ENCODE measurements at places on chromosomes 3 and 15.
A peak's percentile ranks its signal among the peaks of the same experiment; 100 is the strongest.

DNA sequence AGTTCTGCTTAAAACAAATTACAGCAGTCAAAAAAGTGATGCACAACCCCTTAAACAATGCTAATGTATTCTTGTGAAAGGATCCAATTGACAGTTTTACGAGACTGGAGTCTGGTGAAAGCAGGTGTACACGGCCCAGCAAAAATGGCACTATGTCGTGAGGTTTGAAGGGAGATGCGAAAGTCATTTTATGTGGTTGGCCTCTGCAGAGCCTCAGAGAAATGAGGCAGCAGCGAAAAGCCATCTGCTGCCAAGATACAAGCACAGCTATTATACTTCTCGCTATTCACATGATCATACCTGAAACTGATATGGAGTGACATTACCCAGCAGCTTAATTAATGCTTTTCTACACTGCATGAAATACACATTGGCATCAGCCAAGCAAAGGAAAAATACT is 36.4 kb downstream of the MECOM start:
- no peak for DNase-seq

DNA sequence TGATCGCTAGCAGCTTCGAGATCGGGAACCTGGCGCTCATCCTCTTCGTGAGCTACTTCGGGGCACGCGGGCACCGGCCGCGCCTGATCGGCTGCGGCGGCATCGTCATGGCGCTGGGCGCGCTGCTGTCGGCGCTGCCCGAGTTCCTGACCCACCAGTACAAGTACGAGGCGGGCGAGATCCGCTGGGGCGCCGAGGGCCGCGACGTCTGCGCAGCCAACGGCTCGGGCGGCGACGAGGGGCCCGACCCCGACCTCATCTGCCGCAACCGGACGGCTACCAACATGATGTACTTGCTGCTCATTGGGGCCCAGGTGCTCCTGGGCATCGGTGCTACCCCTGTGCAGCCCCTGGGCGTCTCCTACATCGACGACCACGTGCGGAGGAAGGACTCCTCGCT is 62.5 kb downstream of the SLCO3A1 start:
- DNase-seq = no peak

- DNase-seq = no peak
These were observed 325.3 kb upstream of the ADAMTS9 start for GRCh38 chr3:65013053-65013452.

DNA sequence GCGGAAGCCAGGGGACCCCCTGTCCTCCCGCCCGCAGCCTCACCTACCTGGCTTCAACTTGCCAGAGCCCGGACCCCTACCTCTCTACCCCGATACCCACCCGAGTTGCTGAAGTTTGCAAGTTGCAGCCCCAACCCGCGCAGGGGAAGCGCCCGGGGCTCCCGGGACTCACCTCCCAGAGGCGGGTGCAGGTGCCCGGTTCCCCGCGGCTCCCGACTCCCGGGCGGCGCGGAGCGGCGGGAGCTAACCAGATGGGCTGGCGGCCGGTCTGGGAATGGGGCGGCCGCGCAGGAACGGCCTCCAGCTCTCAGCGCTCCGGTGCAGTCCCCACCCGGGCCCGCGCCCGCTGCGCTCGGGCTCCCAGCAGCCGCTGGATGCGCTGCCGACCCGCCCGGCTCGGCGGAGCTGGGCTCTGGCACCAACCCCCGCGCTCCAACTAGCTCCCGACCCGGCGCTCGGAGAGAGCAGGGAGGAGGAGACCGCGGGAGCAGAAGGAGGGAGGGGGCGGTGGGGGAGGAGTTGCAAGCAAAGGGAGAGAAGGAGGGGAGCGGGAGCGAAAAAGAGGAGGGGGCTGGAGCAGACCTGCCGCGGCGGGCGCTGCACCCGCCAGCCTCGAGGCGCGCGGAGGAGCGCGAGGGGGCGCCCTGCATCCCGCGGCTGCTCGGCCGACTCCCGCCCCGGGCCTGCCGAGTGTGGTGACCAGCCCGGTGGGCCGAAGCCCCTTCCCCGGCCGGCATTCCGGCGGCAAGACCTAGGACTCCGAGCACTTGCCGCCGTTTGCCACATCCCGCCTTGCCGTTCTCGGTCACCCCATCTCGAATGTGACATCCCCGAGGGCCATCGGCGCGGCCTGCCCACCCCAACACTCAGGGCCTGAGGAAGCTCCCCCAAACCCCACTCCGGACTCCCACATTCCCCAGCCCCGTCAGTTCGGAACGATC is at the start of gene SEMA5B:
Gene SEMA5B (minus strand): TSS at position 472 of the 941 bp plus-strand sequence. CDS start 66,500 bp downstream, outside the sequence.
- DNase-seq = peak; percentile 44

- DNase-seq = peak; percentile 6
These were observed 4.4 kb downstream of the PAK6 start for GRCh38 chr15:40243126-40243810.

GRCh38 chr3:19931180-19931692 is 2.8 kb downstream of the EFHB start:
- DNase-seq = no peak

DNA sequence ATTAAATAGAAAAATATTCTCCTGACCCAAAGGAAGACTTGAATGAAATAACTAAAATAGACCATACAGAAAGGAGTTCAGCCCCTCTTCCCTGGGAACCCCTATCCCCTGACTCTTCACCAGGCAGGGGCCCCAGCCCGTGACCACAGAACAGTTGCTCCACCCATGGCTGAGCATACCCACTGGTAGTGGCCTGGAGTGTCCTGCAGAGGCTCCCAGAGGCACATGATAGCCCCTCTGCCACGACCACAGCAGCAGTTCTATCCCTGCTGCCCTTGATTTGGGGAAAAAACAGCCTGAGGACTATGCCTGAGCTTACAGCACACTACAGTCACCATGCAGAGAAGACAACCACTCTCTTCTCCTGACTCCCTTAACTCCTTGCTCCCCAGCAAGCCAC is 31.8 kb downstream of the TTC14 start:
- no peak for DNase-seq

- DNase-seq = no peak
These were observed 1.4 kb downstream of the CIB2 start for GRCh38 chr15:78129751-78130287.

GRCh38 chr3:73432023-73432705 is 192.6 kb downstream of the PDZRN3 start:
- DNase-seq = peak; percentile 59

- DNase-seq = peak; percentile 2
These were observed 36.2 kb downstream of the PPCDC start for GRCh38 chr15:75059607-75060006.

GRCh38 chr3:108046247-108046646 is 44.6 kb downstream of the CD47 start:
- no peak for DNase-seq

DNA sequence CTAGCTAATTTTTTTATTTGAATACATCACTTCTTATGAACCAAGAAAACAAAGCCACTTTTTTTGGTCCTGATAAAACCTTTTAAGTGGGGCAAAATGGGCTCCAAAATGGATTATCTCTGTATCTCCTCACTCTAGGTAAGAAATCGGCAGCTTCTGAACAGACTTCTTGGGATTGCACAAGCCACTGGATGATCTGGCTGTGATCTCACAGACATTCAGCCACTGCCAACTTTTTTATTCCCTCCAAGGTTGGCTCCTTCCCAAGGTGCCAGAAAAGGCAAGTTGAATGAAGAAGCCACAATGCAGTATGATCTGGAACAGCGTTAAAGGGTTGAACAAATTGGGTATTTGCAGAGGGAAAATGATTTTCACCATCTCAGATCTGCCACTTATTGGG is 73.2 kb downstream of the PRICKLE2 start:
- DNase-seq = no peak

DNA sequence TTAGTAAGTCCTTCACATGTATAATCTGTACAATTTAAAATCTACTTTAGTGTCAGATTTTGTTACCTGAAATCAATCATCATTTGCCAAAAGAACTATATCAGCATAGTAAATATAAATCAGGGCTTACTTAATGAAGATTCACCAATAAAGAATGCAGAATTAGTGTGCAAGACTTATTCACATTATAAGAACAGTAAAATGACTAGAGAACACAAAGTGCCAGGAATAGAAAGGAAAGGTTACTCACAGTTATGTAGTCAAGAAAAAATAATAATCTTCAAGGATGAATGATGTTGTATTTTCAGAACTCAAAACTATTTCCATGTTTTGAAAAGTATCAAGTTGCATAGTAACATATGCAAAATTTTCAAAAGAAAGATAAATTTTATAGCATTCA is 891.9 kb downstream of the ROBO1 start:
- DNase-seq = no peak

GRCh38 chr15:42392309-42393024 is 33.2 kb downstream of the CAPN3 start:
- DNase-seq = no peak

DNA sequence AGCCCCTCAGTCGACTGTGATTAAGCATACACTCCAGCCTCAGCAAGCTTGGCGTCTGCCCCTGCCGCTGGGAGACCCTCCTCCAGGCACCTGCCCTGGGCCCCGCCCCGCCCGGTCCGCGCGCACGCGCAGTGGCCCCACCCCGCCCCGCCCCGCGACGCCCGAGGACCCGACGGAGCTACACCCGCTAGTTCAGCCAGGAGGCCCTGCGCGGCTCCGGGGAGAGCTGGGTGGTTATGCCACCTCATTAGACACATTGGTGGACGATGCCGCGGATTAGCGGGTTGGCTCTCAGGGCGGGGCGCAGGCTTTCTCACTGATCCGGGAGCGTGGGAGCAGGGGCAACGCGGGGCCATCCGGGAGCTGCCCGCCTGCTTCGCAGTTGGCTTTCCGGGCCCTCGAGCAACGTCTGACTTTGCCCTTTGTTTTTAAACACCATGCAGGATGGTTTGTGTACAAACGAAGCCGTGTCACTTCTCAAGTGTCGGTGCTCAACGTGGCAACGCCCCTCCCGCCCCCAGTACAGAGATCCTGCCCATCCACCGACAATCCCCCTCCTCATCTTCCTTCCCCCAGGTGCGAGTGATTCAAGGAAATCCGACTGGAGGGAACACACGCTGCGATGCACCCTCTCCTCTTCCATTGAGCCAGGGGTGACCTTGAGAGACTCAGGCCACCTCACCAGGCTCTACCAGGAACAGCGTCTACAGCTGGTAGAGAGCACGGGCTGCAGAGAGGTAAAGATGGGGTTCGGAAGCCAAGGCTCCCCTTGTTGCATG is 109.3 kb downstream of the SHQ1 start:
- DNase-seq = peak; percentile 67

GRCh38 chr3:156688632-156689452 is 14.5 kb downstream of the TIPARP start:
- no peak for DNase-seq

DNA sequence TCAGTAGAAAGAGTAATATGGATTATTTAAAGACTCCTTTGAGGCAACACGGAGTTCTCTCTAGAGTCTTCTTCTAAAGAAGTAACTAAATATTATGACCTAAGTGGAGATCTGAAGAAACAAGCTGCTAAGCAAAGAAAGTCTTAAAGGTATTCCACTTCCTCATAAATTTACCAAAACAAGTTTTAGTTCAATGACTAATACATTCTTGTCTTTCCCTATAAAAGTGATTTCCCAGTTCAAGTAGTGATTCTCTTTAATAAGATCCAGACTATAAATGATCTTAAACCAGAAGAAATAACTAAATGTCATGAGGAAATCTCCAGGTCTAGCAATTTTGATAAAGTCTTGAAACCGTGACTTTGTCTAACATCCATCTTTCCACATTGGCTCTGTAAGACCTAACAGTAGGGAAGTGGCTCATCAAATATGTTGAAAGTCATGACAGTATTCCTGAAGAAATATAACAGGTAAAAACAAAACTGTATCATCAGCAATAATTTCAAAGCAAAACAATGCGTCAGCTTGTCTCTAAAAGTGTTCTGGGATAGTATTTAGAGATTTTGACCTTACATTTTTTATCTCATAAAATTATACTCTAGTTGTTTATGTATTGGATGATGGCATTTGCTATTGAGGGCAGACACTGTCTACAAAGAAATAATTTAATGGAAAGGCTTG is 51.8 kb upstream of the NEDD4 start:
- no peak for DNase-seq

DNA sequence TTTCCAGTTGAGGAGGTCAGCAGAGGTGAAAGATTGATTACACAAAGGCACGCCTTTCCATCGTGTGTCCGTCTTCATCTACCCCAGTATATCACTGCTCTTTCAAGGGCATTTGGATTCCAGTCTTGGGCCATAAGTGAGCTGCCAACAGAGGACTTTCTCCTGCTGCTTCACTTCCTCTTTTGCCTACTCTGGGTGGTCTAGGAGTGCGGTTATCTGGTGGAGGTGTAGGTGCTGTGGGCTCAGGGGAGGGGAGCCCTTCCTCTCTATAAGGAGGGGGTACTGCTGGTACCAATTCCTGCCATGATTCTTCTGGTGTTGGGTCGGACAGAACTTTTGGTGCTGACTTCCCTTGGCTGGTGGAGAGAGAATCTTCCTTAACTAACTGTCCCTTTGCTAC is 83.1 kb upstream of the VEPH1 start:
- no peak for DNase-seq

GRCh38 chr3:33699275-33699674 is 18.8 kb downstream of the CLASP2 start:
- DNase-seq = no peak

DNA sequence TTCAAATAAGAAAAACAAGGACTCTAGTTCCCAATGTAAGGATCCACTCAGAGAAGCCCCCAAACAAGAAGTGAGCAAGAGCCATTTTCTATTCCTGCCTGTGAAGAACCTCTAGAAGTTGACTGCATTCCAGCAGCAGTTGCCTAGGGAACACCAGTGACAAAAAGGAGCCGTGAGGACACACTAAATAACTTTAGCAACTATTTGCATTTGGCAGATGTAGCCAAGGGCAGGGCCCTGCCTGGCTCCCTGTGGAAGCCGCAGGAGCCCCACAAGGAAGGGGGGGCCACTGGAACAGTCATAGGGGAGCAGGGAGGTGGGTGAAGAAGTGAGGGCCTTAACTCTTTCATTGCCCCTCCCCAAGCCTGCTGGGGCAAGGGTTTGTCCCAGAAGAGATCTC is 470.2 kb upstream of the PROK2 start:
- peak; percentile 45 for DNase-seq

DNA sequence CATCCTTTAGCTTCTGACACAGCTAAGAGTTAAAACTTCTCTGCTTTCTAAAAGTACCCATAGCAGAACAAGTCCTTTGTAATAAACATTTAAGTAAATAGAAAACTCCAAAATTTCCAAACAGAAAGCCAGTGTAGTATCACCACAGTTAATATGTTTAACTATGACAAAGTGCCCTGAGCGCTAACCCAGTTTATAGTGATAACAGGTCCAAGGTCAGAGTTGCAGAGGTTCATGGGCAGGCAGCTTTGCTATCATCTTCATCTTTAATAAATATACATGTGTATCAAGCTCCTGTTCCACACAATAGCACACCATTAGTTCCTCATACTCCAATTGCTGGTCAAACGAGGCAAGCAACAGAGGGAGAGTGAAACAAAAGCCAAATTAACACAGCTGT is 12.4 kb upstream of the TOP2B start:
- no peak for DNase-seq

GRCh38 chr3:194718079-194718478 is 32.4 kb downstream of the FAM43A start:
- DNase-seq = no peak

GRCh38 chr15:29062179-29062591 is 176.4 kb downstream of the APBA2 start:
- no peak for DNase-seq

- DNase-seq = no peak
These were observed 151.8 kb downstream of the KCNAB1 start for GRCh38 chr3:156271995-156272719.

GRCh38 chr3:66039590-66039887 is 821 bp upstream of the MAGI1 start:
- DNase-seq = peak; percentile 51
